ENCODE measurements at places on chromosomes 12 and 14.

DNA sequence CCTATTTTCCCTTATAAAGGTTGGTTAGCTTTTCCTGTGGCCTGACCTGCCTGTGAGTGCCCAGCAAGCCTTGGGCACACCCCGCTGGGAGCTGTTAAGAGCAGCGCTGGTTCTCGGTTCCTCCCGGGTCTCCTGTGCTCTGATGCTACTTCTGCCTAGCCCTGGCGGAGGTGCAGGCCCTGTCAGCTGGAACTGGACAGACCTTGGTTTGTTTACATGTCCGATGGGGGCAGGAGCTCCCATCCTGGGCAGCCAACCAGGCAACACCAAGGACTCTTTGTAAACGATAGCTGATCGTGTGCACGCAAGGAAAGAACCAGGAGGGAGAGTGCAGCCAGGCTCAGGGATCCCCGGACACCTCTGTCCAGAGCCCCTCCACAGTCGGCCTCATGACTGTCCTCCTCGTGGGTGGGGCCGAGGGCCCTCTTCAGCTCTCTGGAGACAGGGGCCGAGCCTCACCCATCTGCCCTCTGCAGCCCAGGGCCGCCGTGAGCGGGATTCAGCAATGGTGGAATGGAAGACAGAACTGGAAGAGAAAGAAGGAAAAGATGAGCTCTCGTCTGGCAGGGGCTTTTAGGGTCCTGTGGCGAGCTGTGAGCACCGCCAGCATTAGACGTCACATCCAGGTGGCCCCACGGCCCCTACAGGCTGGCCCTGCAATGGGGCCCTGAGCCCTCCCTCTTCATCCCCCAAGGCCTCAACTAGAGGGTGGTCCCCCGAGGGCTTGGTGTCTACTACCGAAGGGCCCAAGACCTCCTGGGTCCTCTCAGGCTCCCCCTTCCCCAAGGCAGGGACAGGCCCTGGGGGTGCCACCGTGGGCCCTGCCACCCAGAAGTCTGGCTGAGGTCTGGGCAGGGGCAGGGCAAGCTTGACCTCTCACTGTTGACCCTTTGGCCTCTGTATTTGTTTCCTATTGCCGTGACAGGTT, 12.3 kb downstream of the TNFAIP2 start:
- DNase-seq = no peak

DNA sequence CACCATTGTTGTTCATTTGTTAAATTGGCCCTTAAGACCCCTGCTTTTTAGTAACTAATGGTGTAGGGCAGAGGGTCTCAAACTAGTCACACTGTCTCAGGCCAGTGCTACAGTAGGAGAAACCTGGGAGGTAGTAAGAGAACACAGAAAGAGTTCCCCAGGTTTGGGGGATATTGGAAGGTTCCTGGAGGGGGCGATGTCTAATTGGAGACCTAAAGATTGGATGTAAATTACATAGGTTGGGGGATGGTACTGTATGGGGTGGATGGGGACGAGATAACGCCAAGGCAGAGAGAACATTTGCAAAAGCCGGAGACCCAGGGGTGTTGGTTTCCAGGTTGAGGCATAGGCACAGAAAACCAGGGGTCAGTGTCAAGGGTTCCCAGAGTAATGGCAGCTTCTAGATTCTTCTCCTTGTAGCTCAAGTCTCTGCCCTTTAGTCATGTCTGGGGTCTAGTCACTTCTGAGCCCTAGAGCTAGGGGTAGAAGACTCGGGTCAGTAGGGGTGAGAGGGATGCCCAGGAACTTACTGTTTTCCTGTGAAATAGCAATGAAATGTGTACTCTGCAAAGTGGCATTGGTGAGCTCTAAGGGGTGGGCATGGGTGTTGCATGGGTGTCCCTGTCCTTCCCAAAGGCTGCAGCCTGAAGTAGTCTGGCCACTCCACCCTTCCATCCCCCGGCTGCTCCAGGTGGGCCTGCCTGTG, 21.8 kb downstream of the PLEKHG3 start:
- DNase-seq = no peak

GRCh38 chr12:131331148-131331750, 377.5 kb downstream of the ADGRD1 start:
- no peak for DNase-seq

DNA sequence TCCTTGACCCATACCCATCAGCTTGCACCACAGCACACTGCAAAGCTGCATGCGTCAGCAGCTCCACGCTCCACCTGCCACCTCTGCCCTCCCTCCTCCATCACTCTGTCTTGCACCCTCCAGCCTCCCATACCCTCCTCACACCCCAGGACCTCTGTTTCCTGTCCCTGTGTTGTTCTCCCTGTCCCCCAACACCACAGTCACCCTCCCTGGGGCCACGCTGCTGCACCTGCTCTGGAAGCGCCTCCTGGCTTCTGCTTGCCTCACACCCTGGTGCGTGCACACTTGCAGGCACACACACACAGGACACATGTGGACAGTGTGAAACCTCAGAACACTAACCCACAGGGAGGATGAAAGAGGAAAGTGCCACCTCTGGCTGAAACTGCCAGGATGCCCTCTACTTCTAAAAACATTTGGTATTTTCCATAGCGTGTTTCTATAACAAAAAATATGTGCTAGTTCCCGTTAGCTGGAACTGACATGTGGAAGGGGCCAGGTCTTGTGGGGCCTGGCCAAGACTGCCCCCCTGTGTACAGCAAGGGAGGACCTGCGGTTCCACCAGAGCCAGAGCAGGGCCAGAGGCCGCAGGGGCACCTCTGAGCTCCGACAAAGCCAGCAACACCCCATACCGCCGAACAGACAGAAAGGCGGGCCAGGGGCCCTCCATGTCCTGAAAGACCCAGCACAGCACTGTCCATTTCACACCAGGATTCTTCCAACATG, 10.0 kb downstream of the BRF1 start:
- no peak for DNase-seq

DNA sequence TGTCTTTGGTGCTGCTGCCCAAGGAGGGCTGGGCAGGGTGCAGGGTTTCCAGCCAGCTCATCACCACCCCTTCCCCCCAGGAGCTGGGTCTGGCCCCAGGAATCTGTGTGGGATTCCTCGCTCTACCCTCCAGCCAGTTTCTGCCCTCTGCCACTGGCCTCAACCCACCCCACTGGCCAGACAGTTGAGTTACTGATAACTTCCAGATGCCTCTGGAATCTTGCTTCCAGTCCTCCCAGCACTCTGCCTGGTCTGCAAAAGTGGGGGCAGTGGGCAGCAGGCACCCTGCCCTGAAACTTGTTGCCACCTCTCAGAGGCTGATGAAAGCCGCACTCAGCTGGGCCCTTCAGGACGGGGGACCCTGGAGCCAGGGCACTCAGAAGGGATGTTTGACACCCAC, 20.1 kb upstream of the TBX3 start:
- no peak for DNase-seq

- DNase-seq = no peak
Measured at GRCh38 chr14:74133833-74134481, 49.2 kb downstream of the LIN52 start.

GRCh38 chr12:6312529-6313325, 2.2 kb downstream of the PLEKHG6 start:
- no peak for DNase-seq

- no peak for DNase-seq
Measured at GRCh38 chr14:87756661-87757060, 236.3 kb downstream of the GALC start.

GRCh38 chr14:104932676-104933631, 8.3 kb downstream of the PLD4 start:
- peak; percentile 80 for DNase-seq

DNA sequence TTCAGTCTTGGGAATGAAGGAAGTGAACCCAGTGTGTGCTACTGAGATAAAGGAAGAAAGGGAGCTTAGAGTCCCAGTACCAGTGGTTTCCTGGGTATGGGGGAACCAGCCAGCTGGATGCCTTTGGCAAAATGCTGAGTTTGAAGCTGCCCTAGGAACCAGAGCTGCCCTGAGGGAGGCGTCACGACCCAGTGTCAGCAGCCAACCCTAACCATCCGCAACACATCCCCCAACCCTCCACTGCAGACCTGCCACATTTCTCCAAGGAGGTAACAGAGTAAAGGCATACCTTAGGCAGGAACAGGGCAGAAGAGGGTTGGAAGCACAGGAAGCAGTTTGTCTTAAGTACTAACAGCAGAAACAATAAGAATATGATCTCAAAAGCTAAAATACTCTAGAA, 28.6 kb downstream of the PRDM4 start:
- no peak for DNase-seq

DNA sequence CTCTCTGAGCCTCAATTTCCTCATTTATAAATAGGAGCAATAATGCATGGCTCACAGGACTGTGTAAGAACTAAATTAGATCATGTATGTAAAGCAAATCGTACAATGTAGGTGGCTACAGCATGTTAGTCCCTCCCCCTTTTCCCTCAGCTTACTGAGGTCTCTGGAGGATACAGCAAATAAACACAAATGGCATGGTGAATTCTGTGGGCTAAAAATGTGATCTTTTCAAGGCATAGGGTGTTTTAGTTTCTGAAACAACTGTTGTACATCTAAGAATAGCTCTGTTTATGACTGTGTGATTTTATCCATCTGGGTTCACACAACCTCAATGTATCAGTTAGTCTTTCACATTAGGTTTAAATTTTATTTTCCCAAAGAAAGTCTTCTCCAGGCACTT, 121.2 kb upstream of the PLEKHG7 start:
- DNase-seq = no peak

DNA sequence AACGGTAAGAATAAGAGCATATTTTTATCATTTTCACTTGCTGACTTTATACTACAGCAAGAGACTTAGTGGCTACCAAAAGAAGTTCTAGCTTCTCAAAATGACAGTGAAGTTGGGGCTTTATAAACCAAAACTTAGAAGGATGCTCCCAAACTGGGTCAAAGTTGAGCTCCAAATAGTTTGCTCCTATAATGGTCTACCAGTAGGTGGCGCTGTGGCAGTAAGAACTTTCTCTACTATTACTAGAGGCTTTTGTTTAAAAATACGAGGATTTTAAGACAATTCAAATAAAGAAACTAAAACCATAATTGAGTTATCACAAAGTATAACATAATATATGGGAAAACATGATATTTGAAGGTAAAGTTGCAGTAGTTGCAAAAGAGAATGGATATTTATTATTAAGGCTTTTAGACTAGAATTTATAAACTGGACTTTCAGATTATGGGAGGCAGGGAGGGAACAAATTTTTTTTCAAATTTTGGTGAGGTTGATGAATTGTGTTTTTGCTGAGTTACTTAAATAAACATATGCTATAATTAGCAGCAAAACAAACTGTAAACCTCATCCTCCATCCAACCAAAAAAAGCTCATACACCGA, 75.0 kb downstream of the TGFB3 start:
- DNase-seq = peak; percentile 32

DNA sequence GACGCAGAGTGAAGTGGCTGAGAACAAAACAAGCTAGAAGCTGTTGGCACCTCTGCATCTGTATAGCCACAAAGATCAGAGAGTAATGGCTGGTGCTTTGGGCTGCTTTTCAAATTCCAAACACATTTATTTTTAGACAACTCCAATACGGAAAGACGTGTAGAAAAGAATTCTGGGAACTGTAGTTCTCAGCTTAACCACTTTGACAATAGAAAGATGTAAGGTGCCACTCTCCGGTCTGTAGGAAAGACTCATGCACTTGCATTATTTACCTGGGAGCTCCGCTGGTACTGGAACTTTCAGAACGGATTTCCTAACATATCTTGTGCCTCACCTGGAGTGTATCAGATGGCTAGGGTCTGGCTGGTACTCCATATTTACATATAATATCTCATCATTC, 1.8 kb upstream of the OR4K2 start:
- no peak for DNase-seq

GRCh38 chr12:112539221-112539620, 120.5 kb downstream of the PTPN11 start:
- no peak for DNase-seq

GRCh38 chr12:75706786-75707605, 195.6 kb upstream of the KRR1 start:
- DNase-seq = no peak

GRCh38 chr12:106179086-106179485, 40.3 kb upstream of the NUAK1 start:
- no peak for DNase-seq

- DNase-seq = no peak
Measured at GRCh38 chr14:69231486-69231885, 28.5 kb upstream of the GALNT16 start.

DNA sequence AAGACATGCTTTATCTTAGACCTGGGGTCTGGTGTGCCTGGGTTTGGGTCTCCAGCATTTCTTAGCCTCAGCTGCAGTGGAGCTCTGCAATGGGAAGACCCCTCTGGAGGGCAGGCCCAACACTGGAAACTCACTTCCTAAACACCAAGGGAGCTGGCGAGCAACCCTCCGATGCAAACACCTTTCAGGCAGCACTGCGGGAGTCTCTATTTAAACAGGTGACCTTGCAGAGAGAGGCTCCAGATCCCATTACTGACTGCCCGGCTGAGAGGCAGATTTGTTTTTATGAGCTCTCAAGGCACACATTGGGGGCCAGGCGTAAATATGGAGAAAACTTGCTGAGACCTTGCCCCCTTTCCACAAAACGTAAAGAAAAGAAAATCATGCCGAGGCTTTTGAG, 195.5 kb downstream of the PAX9 start:
- no peak for DNase-seq

DNA sequence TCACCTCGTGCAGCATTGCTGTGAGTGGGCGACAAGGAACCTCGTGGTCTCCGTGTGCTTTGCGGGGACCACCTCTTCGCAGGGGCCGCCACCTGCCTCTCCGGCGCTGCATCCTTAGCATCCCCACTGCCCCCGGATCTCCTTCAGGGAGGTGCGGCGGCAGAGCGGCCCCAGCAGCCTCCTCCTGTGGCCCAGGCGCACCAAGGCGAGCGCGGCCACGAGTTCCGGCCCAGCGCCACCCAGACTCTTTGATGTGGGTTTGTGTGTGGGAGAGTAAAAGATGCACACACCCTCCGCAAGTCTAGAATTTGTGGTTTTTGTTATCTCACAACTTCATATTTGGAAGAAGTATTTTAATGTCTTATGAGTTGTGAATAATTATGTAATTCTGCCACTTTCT, 118.8 kb upstream of the DIO3 start:
- DNase-seq = peak; percentile 30

- DNase-seq = peak; percentile 55
Measured at GRCh38 chr12:92505254-92506231, 197.2 kb upstream of the PLEKHG7 start.

DNA sequence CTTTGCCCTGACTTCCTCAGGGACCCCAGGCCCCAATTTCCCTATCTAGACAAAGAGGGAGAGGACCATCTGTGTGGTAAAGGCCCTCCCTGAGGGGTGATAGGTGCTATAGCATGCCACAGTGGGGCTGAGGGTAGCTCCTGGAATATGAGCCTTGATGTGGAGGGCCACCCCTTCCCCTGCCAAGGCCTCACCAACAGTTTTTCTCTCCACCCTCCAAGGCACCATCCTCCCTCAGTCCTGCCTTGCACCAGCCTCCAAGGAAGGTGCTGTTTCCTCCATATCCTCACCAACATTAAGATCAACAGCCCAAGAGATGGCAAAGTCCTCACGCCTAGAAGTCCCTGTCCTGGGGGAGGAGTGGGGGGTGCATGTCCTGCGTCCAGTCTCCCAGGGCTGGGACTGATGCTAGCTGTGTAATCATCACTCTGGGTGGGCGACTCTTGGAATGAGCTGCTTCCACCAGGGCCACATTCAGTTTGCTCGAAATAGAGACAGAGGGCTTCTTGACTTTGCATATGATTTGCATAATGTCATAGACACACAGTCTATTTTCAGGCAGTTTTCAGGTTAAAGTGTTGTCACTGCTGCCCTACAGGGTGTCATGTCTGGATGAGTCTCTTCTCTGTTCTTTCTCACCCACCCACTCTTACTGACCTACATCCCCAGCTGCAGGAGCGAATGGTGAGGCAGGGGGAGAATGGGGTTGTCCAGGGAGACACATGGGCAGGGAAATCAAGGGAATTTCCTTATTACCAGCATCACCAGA, 17.4 kb downstream of the ACVRL1 start:
- DNase-seq = no peak

- DNase-seq = no peak
Measured at GRCh38 chr12:4700621-4701026, 19.6 kb upstream of the GALNT8 start.

All from activated naive CD8-positive, alpha-beta T cell treated with anti-CD3 and anti-CD28 coated beads, Interleukin-2, amount 50 U/mL, for 16 hours (primary cell).